ELR (cell line): ENCODE measurements at places on chromosomes 2 and 18.

DNA sequence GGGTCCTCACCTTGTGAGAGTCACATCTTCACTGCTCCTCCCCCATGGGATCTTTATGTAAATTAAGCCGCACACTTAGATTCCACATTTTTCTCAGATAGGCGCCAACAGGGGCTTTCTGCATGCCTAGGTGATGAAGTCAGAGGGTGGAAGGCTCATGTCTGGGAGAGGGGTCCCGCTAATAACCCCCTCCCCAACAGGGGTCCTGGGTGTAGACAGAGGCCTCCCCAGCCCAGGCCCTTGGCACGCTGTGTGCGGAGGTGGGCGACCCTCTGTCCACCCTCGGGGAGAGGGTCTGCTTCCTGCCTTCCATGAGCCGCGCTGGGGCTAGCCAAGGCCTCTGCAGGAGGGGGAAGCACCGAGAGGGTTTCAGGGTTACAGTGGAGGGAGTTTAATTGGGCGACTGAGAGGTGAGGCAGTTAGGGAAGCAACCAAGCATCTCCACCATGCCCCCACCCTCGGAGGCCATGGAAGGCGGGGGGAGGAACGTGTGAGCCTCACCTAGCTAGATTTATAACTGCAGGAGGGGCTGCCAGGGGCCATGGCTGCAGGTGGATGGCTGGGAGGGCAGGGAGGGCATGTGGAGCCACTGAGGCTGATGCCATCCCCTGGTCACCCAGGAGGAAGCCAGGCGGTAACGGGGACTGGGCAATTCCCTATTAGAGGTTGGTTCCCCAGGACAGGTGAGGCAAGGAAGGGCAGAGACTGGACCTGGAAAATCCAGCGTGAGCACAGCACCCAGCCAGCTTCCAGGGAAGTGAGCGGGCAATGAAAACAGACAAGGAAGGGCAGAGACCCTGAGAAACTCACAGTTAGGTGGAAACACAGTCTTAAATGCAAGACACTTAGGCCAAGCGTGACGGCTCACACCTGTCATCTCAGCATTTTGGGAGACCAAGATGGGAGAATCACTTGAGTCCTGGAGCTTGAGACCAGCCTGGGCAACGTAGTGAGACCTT is 7.7 kb upstream of the PXDN start:
- no peak for DNase-seq

GRCh38 chr18:9803698-9804516 is 81.9 kb upstream of the TXNDC2 start:
- DNase-seq, result no peak

- DNase-seq, result no peak
Observed at GRCh38 chr2:27042159-27042661, 9.3 kb upstream of the AGBL5 start.

- no peak for DNase-seq
Observed at GRCh38 chr2:28627722-28628480, 123.7 kb upstream of the PPP1CB start.

- DNase-seq, result peak; percentile 10
Observed at GRCh38 chr2:100603948-100604633, 41.3 kb downstream of the PDCL3 start.

- no peak for DNase-seq
Observed at GRCh38 chr2:76752506-76752905, 769.7 kb downstream of the LRRTM4 start.

GRCh38 chr2:236250909-236251579 is 13.2 kb downstream of the ASB18 start:
- DNase-seq, result no peak

GRCh38 chr2:694174-694573 is 17.0 kb upstream of the TMEM18 start:
- no peak for DNase-seq

- no peak for DNase-seq
Observed at GRCh38 chr18:989425-989824, 84.8 kb downstream of the ADCYAP1 start.

DNA sequence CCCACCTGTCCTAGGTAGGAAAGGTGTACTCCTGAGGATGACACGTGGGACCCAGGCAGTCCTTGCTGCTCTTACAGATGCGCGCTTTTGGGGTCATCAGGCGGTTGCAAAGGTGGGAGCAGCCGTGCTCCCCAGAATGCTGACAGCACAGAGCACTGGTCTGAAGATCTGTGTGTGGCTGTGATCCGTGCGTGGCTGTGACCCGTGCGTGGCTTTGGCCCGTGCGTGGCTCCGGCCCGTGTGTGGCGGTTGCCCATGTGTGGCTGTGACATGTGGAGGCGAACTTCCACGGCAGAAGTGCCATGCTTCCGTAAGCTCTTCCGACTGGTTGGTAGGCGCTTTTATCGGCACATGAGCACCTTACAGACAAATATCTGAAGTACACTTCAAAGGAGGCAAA is 270.0 kb downstream of the AGAP1 start:
- DNase-seq, result no peak

GRCh38 chr18:80200171-80200931 is 47.0 kb downstream of the PARD6G start:
- DNase-seq, result no peak
